ENCODE measurements at places on chromosomes 3 and 15. TPM values are rescaled to one million over a fixed set of nuclear protein-coding genes. Genes with fewer than 3 reads are reported as not detected.
A peak's percentile ranks its signal among the peaks of the same experiment; 100 is the strongest.

GRCh38 chr3:159616234-159616825, 372.3 kb upstream of the IL12A start:
- DNase-seq, result no peak

GRCh38 chr3:4107430-4107829, 195.7 kb upstream of the SETMAR start:
- no peak for DNase-seq

GRCh38 chr3:908839-909238, 184.0 kb upstream of the CNTN6 start:
- no peak for DNase-seq

DNA sequence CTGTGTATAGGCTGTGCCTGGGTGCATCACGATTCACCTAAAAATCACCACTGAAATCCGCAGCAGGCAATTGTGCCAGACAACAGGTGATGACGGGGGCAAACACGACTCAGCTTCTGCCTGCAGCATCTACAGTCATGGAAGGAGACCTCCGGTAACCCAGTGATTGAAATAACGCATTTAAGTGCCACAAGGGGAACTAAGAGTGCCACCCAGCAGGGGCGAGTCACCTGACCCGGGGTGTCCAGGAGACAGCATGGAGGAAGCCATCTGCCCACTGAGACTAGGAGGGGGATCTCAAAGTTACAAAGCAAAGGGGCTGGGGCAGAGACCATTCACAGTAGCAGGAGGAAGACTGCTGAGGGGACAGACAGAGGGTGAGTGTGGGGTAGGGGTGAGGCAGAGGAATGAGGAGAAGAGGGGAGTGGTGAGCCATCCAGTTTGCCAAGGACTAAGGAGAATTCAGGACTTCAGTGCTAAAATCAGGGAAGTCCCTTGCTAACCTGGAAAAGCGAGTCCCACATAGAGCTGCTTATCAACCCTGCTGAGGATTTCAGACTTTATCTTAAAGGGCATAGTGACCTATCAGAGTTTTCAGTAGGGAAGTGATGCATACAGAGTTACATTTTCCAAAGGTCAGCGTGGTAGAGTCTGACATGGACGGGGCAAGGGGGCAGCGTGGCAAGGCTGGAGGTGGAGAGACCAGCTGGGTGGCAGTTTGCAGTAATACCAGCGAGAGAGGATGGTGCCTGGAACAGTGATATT, 256.7 kb upstream of the HES1 start:
- DNase-seq, result no peak

GRCh38 chr3:100401674-100402041, 319 bp downstream of the LNP1 start:
- peak; percentile 72 for DNase-seq

DNA sequence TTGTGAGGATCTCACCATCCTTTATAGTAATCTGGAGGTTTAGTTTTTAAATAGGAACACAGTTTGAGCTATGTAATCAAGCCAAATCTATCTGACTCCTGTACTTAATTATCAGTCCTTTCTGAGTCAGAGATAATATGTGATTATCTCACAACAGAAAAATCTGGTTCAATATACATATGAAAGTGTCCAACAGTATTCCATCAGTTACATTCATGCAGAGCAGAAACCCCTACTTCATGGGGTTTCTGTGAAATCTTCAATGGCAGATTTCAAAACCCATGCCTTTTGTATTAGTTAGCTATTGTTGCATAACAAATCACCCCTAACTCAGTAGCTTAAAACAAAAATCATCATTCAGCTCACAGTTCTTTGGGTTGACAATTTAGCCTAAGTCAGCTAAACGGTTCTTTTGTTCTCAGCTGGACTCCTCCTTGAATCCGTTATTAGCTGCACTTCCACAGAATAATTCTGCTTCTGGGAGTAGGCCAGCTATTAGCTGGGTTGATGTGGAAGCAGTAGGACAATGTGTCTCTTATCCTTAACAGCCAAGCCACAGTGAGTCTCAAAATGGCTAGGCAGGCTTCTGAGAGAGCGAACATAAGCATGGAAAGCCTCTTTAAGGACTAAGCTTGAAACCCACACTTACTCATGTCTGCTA, 42.9 kb upstream of the ARPP21 start:
- DNase-seq, result no peak

DNA sequence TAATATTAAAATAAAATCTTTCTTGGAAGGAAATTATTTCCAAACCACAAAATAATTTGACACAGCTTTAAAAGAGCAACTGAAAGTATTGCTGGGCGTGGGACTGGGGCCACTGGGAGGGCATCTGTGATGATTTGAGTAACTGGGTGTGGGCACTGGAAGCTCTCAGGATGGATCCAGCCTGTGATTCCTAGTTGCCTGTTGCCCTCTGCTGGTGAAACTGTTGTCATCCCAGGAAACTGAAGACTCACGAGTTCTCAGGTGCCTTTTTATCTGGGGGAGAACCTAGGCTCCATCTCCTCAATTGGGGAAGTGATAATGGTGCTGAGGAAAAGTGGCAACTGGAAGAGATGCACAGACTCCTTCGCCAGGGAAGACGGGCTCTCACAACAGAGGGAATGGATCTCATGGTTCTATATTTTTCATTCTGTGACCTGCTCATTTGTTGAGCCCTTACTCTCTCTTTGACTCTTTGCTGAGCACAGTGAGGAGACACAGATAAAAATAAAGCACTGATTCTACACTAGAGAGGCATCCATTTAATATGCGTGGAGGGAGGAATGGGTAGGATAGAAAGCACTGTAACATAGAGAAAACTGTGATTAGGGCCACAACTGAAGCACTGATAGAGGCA, 61.6 kb downstream of the TPRG1 start:
- DNase-seq, result peak; percentile 80

DNA sequence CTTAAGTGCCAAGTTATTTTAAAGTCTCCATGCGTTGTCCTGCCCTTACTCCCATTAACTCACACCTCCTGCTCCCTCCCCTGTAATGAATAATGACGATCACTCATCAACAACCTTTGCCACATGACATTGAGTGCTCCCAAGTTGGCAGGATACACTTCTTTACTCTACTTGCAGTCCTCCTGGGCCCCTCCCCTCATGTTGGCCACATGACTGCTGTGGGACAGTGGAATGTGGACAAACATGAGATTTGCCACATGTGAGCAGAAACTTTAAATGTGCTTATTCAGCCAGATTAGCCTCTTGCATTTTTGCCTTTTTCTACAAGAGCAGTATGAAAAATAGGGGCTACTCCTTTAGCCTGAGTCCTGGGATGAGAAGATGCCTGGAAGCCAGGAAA, 167.9 kb downstream of the DCLK3 start:
- no peak for DNase-seq

- peak; percentile 62 for DNase-seq
Observed at GRCh38 chr3:73419179-73419803, 205.4 kb downstream of the PDZRN3 start.

- DNase-seq, result peak; percentile 88
Observed at GRCh38 chr3:50503504-50504342, at the start of gene CACNA2D2. TSS of gene CACNA2D2 (minus strand) at chr3:50503634. CDS start at chr3:50503423, 211 bp downstream.

GRCh38 chr15:37550360-37551024, 383.9 kb upstream of the TMCO5A start:
- DNase-seq, result no peak

- no peak for DNase-seq
Observed at GRCh38 chr3:46670000-46670890, 23.2 kb downstream of the ALS2CL start.

DNA sequence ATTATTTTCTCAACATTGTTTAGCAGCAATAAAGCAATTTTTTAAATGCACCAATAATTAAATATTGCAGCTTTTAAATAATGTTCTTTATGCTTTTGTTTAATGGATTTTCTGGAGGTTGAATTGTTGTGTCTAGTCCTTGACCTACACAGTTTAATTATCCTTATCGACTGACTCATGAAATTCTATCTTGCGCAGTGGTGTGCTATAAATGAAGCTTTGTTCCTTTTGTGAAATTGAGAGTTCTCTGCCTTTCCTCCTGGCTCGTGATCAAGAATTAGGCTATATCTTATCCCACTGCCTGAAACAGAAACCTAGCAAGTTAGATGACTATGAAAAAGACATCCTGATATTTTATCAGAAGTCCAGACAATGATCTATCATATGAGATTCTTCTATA, 37.0 kb upstream of the PIK3R4 start:
- DNase-seq, result peak; percentile 27

DNA sequence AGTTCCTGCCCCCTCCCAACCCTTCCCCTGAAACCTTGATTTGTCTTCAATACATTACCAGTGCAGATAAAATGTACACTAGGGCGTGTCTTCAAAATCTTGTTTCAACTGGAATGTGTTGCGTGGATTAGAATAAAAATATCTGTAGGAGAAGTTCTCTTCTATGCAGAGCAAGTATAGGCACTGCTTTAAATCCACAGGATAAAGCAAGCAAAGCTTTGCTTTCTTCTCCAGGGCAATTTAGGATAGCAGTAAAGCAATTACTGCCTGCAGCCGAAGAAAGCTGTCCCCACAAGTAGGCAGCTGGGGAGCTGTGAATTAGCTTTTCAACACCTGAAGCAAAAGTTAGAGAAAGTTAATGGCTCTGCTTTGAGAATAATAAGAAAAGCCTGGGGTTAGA, 329.7 kb upstream of the KCNMB2 start:
- peak; percentile 28 for DNase-seq

CCK gene
- not detected for total RNA-seq

NR1I2 gene
- total RNA-seq, result not detected

TICRR gene
- total RNA-seq, result 3.2 TPM

XCR1 gene
- total RNA-seq, result not detected

NDN gene
- total RNA-seq, result 194 TPM

GHRL gene
- not detected for total RNA-seq

All from tongue (tissue), 3 donors.